BJ (cell line): ENCODE measurements at places on chromosomes 1 and 21. TPM values are rescaled to one million over a fixed set of nuclear protein-coding genes. Genes with fewer than 3 reads are reported as not detected.

The ESRRG gene
- 0.05 TPM in 1 of 2 replicates, not detected in the other for polyA plus RNA-seq

DNA sequence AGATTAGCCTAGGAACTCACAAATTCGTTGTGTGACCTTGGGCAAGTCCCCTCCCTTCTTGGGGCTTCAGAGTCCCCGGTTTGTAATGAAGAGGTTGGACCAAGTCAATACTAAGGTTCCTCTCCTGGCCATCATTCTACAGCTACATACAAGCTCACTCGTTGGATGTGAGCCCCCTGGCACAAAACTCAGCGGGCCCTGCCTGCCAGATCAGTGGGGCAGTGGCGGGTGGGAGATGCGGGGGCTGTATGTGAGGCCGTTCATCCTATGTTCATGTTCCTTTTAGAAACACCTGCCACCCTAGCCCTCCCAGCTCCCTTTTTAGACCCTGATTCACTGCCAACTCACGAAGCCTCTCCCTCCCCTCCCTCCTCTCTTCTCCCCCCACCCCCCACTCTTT lies 2.1 kb downstream of the DLGAP3 start:
- DNase-seq = no peak

DNA sequence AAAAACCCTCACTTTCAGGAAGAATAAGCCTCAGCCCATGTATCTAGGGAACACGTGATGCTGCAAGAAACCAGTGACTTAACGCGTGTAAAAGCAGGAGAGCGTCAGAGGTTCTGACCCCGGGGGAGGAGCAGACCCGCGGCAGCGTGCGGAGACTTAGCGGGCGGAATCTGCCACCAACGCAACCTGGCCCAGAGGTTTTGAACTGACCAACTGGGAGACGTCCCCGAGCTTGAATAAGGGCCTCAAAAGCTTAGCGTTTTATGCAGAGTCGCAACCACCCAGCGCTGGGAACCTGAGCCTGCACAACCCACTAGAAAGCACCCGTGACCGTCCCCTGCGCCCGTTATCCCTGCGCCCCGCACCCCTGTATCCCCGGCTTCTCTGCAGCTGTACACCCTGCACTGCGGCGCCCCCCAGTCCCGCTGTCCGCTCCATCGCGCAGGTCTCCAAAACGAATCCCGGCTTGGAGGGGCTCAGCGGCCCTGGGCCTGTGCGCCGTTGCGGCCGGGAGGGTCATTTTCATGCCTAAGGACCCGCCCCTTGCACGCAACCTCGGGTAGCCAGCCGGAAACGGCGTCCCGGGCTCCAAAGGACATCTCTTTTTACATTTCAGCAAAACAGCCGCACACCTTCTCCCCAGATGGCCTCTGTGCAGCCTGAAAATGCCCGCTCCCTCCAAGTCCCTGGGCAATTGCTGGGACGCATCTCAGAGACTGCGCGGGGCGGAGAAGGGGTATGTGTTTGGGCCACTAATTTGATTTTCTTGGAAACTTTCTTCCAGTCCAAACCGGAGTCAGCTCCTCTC lies 29.4 kb upstream of the TRIM17 start:
- DNase-seq = no peak

The GUCA2B gene
- polyA plus RNA-seq = not detected in 2 replicates

GRCh38 chr1:186772228-186772627 lies 56.5 kb upstream of the PLA2G4A start:
- DNase-seq = no peak

The CRYAA gene
- not detected in 2 replicates for polyA plus RNA-seq

DNA sequence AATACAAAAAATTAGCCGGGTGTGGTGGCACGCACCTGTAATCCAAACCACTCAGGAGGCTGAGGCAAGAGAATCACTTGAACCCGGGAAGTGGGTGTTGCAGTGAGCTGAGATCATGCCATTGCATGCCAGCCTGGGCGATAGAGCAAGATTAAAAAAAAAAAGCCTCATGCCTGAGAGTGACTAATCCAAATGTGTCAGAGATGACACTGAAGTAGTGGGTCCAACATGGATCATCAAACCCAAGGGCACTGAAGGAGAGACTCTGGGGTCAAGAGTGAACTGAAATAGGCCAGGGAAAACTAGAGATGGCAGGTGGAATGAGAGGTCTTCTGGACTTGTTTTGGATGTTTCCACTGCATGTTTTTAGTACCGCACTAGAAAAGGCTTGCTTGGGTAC lies 10.2 kb upstream of the CACHD1 start:
- DNase-seq = no peak

DNA sequence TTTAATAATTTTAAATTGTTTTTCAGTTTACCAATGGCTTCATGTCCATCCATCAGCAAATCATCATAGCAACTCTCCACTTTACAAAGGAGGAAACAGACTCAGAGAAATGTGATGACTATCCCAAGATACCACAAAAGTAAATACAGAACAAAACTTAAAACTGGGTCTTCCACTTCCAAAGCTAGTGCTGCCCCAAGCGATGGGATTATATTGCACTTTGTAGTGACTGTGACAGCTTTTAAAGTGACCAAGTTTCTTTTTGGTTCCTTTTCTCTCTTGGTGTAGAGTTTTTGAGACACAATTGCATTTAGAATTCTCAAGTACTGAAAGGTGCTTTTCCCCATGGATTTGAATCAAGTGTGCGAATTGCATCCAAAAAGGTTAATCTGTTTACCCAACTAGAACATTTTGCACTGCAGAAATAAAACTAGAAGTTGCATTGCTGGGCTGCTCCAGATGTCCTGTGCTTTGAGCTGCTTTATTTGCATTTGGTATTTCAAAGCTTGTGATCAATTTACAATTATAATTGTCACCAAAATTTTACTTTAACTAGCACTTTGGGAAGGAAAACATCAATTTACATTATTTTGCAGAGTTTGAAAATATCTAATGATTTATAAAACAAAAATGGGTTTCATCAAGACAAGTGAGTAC lies 320.2 kb downstream of the PDE4B start:
- DNase-seq = no peak

The EPHA2 gene
- 13.6 and 26.5 TPM in 2 replicates for polyA plus RNA-seq

GRCh38 chr21:40901691-40902090 lies 54.7 kb upstream of the DSCAM start:
- no peak for DNase-seq

GRCh38 chr1:168509875-168510791 lies 33.7 kb downstream of the XCL2 start:
- no peak for DNase-seq

The LCA5L gene
- polyA plus RNA-seq = 0.69 and 1.1 TPM in 2 replicates

GRCh38 chr1:51753969-51754368 lies 124.6 kb downstream of the NRDC start:
- DNase-seq = no peak

The NFIA gene
- polyA plus RNA-seq = 3.5 and 4.5 TPM in 2 replicates

The AADACL3 gene
- polyA plus RNA-seq = not detected in 2 replicates

The OVAAL gene
- 0.05 TPM in 1 of 2 replicates, not detected in the other for polyA plus RNA-seq

The C1orf185 gene
- not detected in 2 replicates for polyA plus RNA-seq

DNA sequence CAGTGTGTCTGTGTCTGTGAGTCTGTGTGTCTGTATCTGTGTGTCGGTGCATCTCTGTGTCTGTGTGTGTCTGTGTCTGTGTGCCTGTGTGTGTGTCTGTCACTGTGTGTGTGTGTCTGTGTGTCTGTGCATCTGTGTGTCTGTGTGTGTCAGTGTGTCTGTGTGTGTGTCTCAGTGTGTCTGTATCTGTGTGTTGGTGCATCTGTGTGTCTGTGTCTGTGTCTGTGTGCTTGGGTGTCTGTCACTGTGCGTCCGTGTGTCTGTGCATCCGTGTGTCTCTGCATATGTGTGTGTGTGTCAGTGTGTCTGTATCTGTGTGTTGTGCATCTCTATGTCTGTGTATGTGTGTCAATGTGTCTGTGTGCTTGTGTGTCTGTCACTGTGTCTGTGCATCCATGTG lies 44.7 kb upstream of the POFUT2 start:
- DNase-seq = no peak

The LCE3E gene
- not detected in 2 replicates for polyA plus RNA-seq

DNA sequence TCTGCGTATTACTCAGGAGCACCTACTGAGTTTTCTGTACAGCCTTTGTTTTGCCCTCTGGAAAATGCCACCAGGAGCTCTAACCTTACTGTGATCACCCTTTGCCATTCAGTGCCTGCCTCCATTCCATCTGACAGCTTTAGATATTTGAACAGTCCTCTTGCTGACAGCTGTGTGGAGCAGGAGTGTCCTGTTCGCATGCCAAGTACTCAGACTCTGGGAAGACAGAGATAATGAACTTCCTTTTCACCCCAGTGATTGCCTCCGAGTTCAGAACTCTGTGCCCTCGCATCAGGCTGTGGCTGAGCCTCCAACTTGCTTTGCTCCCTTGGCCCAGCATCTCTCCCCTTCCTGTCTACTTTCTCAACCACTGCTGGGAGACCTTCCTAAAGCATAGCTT lies 74.0 kb downstream of the CACNA1E start:
- DNase-seq = no peak

- DNase-seq = no peak
Observed at GRCh38 chr21:38256599-38257302, at the start of gene KCNJ15. TSS of gene KCNJ15 (plus strand) at chr21:38256991. CDS start at chr21:38299262, 42,271 bp downstream.

- no peak for DNase-seq
Observed at GRCh38 chr1:82752046-82752445, 951.3 kb downstream of the ADGRL2 start.

The VCAM1 gene
- polyA plus RNA-seq = 0.05 and 0.15 TPM in 2 replicates

GRCh38 chr1:242703467-242703866 lies 179.0 kb upstream of the PLD5 start:
- no peak for DNase-seq

The CRNN gene
- polyA plus RNA-seq = not detected in 2 replicates

The CFAP107 gene
- polyA plus RNA-seq = 0.04 and 0.23 TPM in 2 replicates

- no peak for DNase-seq
Observed at GRCh38 chr1:11611638-11612327, 42.4 kb downstream of the FBXO2 start.

The POU2F1 gene
- polyA plus RNA-seq = 3.9 and 4.6 TPM in 2 replicates

The ABCA4 gene
- polyA plus RNA-seq = 0.22 and 0.25 TPM in 2 replicates

DNA sequence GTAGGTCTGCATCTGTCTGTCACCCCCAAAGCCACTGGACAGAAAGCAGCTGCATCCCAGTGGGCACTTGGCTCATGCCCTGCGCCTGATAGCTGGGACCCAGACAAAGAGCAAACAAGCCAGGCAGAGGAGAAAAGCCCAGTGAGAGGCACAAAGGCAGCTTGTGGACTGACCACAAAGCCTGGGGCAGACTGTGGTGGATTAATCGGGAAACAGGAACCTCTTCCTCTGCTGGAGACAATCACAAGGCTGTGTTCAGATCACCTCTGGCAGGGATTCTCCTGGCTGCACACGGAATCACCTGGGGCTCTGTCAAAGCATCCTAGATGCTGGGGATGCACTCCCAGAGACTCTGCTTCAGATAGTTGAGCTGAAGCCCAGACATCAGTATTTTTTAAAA lies 15.2 kb upstream of the GJB5 start:
- DNase-seq = no peak

The REN gene
- polyA plus RNA-seq = 0.99 and 1.2 TPM in 2 replicates

DNA sequence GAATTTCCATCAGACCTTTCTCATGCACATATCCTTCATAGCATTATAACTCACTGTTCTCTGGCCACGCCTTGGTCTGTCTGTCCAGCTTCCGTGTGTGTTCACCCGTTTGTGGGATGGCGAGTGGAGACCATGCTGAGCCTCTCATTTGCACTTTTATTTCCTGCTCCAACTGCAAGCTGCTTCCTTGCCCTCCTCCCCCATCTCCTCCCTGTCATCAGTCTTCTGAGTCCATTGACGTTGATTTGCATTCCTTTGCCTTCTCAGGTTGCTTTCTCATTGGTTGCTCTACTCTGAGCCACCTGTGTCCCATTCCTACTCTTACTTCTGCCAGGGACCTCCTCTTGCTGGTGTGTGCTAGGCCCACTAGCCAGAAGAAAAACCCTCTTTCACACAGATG lies 146.4 kb downstream of the NOS1AP start:
- no peak for DNase-seq
